ENCODE measurements at places on chromosomes 2 and 18.

GRCh38 chr18:54192900-54193299 is 31.6 kb downstream of the MBD2 start:
- DNase-seq, result no peak

DNA sequence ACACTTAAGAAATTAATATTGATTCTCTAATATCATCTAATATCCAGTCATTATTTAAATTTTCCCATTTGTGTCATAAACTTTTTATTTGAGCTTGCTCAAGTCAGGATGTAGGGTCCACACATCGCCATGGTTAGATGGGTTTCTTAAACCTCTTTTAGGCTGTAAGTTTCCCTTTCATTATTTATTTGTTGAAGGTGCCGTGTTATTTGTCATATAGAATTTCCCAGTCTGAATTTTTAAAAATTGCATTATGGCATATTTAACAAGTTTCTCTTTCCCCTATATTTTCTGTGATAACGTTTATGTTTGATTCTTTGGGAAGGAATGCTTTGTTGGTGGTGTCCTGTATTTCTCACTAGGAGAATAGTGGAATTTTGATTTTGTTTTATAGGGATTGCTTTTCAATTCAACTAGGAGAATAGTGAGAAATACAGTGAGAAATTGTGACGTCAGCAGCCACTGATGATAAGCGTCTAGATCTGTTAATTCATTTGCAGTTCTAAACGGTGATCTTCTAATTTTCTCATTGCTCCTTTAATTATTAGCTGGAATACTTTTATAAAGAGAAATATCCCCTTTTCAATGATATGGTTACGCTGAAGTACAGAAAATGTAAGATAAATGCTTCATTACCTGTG is 44.6 kb upstream of the AAK1 start:
- DNase-seq, result no peak

GRCh38 chr2:227477291-227477690 is 5.3 kb downstream of the AGFG1 start:
- peak; percentile 46 for DNase-seq

- DNase-seq, result peak; percentile 28
Measured at GRCh38 chr18:2304378-2305175, 266.7 kb downstream of the METTL4 start.

GRCh38 chr2:158184001-158184400 is 82.3 kb downstream of the UPP2 start:
- DNase-seq, result no peak

DNA sequence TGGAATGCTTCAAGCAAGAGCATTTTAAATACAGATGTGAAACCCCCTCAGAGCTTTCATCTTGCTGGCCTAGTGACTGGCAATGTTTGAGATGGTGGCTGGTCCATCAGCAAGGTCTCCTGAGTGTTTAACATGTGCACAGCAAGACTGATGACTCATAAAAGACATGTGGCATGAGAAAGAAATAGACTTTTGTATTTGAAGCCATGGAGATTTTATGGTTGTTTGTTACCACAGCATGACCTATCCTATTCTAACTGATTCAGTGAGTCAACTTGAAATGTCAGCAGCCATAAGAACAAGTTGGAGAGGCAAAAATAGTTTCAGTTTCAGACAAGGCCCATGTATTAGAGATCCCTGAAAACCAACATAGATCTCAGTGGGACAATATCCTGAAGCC is 154.7 kb upstream of the LYPD1 start:
- DNase-seq, result peak; percentile 72

GRCh38 chr2:28590496-28591301 is 94.8 kb downstream of the PLB1 start:
- DNase-seq, result no peak

DNA sequence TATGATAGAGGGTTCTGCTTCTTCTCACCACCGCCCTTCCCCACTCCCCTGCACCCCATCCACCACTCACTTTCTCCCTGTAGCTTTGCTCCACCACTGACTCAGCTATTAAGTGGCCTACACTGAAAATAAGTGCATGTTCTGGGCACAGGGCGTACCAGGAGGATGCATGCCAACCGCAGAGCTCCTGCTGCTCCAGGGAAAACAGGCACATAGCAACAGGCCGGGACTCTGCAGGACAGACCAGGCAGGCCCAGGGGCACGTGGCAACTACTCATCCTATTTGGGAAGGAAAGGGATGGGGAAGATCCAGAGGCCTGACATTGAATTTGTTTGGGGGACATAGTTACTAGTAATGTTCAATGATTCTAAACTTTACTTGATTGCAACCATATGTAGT is 28.4 kb downstream of the ARL4C start:
- DNase-seq, result no peak

- DNase-seq, result peak; percentile 87
Measured at GRCh38 chr2:15730545-15731212, 139.0 kb downstream of the DDX1 start.

GRCh38 chr2:154882725-154883124 is 184.2 kb downstream of the KCNJ3 start:
- no peak for DNase-seq

- no peak for DNase-seq
Measured at GRCh38 chr2:231556981-231557380, 26.7 kb upstream of the NMUR1 start.

GRCh38 chr2:88575051-88575450 is 52.2 kb downstream of the EIF2AK3 start:
- DNase-seq, result peak; percentile 48

- no peak for DNase-seq
Measured at GRCh38 chr18:68985172-68985820, 187.4 kb downstream of the CCDC102B start.

DNA sequence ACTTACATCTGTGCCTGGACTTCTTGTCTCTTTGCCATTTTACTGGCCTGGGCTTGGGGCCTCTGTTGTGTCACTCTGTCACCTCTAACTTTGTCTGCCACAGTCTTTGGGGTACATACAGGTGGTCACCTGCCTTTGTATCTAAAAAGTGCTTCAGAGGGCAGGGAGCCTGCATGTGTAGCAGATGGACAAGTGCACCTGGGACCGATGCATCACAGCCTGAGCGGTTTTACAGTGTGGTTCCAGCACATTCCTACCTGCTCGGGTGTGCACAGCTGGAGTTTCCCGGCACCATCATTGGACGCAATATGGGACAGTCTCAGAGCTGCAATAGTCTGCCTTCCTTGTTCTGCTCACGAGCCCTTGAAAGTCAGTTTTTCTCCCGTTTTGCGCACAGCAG is 249.8 kb upstream of the RAB12 start:
- DNase-seq, result no peak

DNA sequence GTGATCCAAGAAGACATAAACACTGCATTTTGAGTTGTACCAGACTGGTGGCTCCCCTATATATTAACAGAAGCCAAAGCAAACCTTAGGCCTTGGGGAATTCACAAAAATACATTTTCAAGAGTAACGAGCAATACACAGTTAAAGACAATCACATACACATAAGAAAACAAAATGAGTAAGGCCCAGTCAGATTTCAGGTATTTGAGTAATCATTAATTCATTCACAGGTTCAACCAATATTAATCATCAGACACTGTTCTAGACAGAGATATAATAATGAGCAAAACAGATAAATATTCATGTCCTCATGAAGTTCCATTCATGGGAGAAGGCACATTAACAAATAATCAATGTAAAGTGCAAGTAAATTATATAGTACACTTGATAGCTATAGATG is 9.6 kb downstream of the STPG4 start:
- DNase-seq, result no peak

DNA sequence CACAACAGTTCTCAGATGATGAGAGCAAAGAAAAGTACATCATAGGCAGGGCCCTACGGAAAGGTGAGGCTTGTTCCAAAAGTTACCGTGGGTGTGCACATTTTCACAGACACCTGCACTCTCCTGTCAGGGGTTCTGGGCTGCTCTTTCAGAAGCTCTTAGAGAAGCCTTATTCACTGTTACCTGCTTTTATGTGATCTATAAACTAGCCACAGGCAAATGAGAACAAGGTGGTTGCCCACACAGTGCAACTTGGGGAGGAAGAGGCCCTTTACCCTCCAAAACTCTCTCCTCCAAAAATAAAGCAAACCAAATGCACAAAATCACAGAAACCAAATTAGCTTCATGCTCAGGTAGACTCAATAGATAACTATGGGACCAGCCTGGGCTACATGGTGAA is 11.1 kb upstream of the CUL3 start:
- no peak for DNase-seq

GRCh38 chr2:23711979-23712755 is 214.8 kb downstream of the ATAD2B start:
- peak; percentile 50 for DNase-seq

DNA sequence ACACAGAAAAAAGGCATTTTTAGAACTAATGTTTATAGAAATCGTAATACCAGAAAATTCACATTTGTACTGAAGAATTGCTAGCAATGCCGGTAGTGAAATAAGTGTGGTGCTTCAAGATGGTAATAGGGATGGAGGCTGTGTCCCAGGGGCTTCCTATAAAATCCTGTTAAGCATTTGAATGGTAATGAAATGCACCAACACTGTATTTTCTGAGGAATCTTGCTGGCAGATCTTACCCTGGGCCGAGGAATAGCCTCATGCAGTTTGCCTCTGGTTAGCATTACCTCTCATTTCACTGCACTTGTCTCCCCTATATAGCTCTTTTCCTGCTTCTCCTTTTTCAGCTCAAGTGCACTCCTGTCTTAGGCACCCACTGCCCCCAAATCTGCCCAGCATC is 501.6 kb upstream of the NRP2 start:
- DNase-seq, result no peak

- DNase-seq, result no peak
Measured at GRCh38 chr2:29749041-29749440, 172.3 kb downstream of the ALK start.

DNA sequence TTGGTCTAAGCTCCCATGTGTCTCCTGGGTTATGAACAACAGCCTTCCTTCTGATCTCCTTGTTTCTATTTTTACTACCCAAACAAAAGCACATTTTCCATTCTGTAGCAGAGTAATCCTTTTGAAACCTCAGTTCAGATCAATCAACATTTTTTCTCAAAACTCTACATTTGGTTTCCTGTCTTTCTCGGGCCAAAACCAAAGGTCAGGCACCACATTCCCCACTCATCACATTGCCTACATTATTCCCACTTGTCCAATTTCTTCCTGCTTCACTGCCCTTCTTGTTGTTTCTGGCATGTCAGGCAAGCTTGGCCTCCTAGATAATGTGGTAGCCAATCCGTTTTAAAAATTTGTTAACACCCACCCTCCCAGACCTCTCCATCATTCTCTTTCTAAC is 196.8 kb downstream of the PPP1R1C start:
- DNase-seq, result no peak

DNA sequence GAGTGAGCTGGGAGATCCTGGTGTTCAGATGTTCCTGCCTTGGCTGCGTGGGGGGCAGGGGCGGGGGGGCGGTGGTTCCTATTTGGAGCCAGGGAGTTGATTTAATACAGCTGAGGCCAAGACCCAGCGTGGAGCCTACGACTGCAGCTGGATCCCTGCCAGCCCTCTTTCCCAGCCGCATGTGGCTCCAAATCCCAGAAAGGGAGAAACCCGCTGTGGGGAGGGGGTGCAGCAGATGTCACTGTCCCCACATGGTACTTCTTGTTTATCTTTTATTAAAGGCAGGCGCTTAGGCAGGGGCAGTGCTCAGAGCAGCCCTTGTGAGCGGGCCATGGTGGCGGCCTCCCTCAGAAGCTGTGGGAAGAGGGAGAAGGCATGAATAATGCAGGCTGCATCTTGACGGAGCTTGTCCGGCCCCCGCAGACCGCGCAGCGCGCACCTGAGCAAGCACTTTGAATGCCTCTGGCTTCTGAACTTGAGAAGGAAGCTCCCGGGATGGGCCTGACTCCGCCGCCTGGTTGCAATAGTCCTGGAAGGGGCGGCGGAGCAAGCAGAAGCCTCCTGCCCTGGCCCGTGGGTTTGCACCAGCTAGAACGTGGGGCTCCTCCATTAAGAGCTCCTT is 112.1 kb downstream of the GLI2 start:
- no peak for DNase-seq

GRCh38 chr18:47204908-47205522 is 28.9 kb upstream of the IER3IP1 start:
- DNase-seq, result peak; percentile 52

All from EH (cell line).